ENCODE measurements at places on chromosomes 13 and 19. TPM values are rescaled to one million over a fixed set of nuclear protein-coding genes. Genes with fewer than 3 reads are reported as not detected.

The C19orf67 gene
- total RNA-seq, result not detected

The ZNF83 gene
- 40.0 TPM for total RNA-seq

The SLAIN1 gene
- 7.4 TPM for total RNA-seq

The ZNF667 gene
- 3.4 TPM for total RNA-seq

The FIZ1 gene
- total RNA-seq, result 21.5 TPM

The ZNF418 gene
- total RNA-seq, result 14.0 TPM

The ELSPBP1 gene
- total RNA-seq, result not detected

The PODNL1 gene
- total RNA-seq, result not detected

The MYO16 gene
- 1.4 TPM for total RNA-seq

The ZNF536 gene
- 0.33 TPM for total RNA-seq

The KLK12 gene
- total RNA-seq, result not detected

The KISS1R gene
- total RNA-seq, result not detected

The DIRAS1 gene
- 0.82 TPM for total RNA-seq

The IL11 gene
- 0.21 TPM for total RNA-seq

The ATP12A gene
- 0.64 TPM for total RNA-seq

The ZNF93 gene
- total RNA-seq, result 30.4 TPM

The PSPN gene
- 4.6 TPM for total RNA-seq

The C1QTNF9 gene
- not detected for total RNA-seq

The KIRREL2 gene
- 1.8 TPM for total RNA-seq

The ZNF534 gene
- total RNA-seq, result not detected

The CGB3 gene
- total RNA-seq, result not detected

The PRODH2 gene
- not detected for total RNA-seq

The WDR88 gene
- total RNA-seq, result not detected

The KCNC3 gene
- not detected for total RNA-seq

The SCAMP4 gene
- total RNA-seq, result 71.8 TPM

The NOVA2 gene
- total RNA-seq, result 86.0 TPM

The AP1M2 gene
- total RNA-seq, result 7.5 TPM

The ZNF491 gene
- not detected for total RNA-seq

The LIM2 gene
- not detected for total RNA-seq

The MAMSTR gene
- 1.5 TPM for total RNA-seq

The ZNF221 gene
- total RNA-seq, result 7.3 TPM

The ASF1B gene
- total RNA-seq, result 7.1 TPM

The EFNB2 gene
- 353 TPM for total RNA-seq

The C19orf73 gene
- total RNA-seq, result 0.51 TPM

The MBD3L3 gene
- not detected for total RNA-seq

The NLRP12 gene
- 2.1 TPM for total RNA-seq

The SIGLEC8 gene
- total RNA-seq, result not detected

The CD33 gene
- 21.7 TPM for total RNA-seq

The CASP14 gene
- not detected for total RNA-seq

The MPND gene
- 18.3 TPM for total RNA-seq

The UGGT2 gene
- total RNA-seq, result 23.7 TPM

The SIGLEC9 gene
- 0.82 TPM for total RNA-seq

The PPM1N gene
- total RNA-seq, result 0.33 TPM

The CFD gene
- 0.46 TPM for total RNA-seq

The QPCTL gene
- 10.6 TPM for total RNA-seq

The LRRC25 gene
- not detected for total RNA-seq

The HCST gene
- total RNA-seq, result 0.95 TPM

The SRRM5 gene
- total RNA-seq, result 0.26 TPM

The CLDN10 gene
- 1.6 TPM for total RNA-seq

The TUBB4A gene
- 0.21 TPM for total RNA-seq

The CERS1 gene
- total RNA-seq, result 15.7 TPM

Measured in endothelial cell (in vitro differentiated cells).